A673 (cell line): ENCODE measurements at places on chromosomes 2 and 18. TPM values are rescaled to one million over a fixed set of nuclear protein-coding genes. Genes with fewer than 3 reads are reported as not detected.

Gene VAMP5
- total RNA-seq, result 2.1 and 3.8 TPM in 2 replicates

Gene RND3
- 10.2 and 15.0 TPM in 2 replicates for total RNA-seq

Gene CRYBA2
- 1.1 and 1.3 TPM in 2 replicates for total RNA-seq

Gene PLCD4
- 0.24 and 0.39 TPM in 2 replicates for total RNA-seq

Gene SCTR
- total RNA-seq, result 0.50 TPM in 1 of 2 replicates, not detected in the other

Gene PRKAG3
- not detected in 2 replicates for total RNA-seq

Gene GPAT2
- total RNA-seq, result not detected in 2 replicates

Gene SKA1
- 37.3 and 41.8 TPM in 2 replicates for total RNA-seq

Gene ABCB11
- 0.07 TPM in 1 of 2 replicates, not detected in the other for total RNA-seq

Gene FTCDNL1
- total RNA-seq, result 0.88 and 1.0 TPM in 2 replicates

Gene TGFA
- 0.13 TPM in 1 of 2 replicates, not detected in the other for total RNA-seq

Gene RBM44
- 0.95 and 1.4 TPM in 2 replicates for total RNA-seq

Gene SRD5A2
- total RNA-seq, result not detected in 2 replicates

Gene ADAM23
- total RNA-seq, result 0.21 and 0.44 TPM in 2 replicates

Gene GPR75
- total RNA-seq, result 4.8 and 5.3 TPM in 2 replicates

Gene PSTPIP2
- total RNA-seq, result 5.7 and 6.3 TPM in 2 replicates

Gene VWA3B
- total RNA-seq, result not detected in 2 replicates

Gene CCDC195
- total RNA-seq, result not detected in 2 replicates

Gene CKAP2L
- total RNA-seq, result 48.1 and 49.6 TPM in 2 replicates

Gene INPP5D
- 2.3 and 3.0 TPM in 2 replicates for total RNA-seq

Gene ECEL1
- 0.19 and 0.52 TPM in 2 replicates for total RNA-seq

Gene FBXO48
- 2.0 and 2.6 TPM in 2 replicates for total RNA-seq

Gene IL1R2
- not detected in 2 replicates for total RNA-seq

Gene SP5
- not detected in 2 replicates for total RNA-seq

Gene XIRP2
- total RNA-seq, result 0.04 and 0.17 TPM in 2 replicates

Gene ANKRD36
- total RNA-seq, result 19.6 and 23.8 TPM in 2 replicates

Gene UGT1A10
- not detected in 2 replicates for total RNA-seq

Gene ST6GAL2
- 0.56 and 0.66 TPM in 2 replicates for total RNA-seq

Gene TOGARAM2
- 0.31 and 0.75 TPM in 2 replicates for total RNA-seq

Gene POTEJ
- not detected in 2 replicates for total RNA-seq

Gene PARD6G
- 7.9 and 10.2 TPM in 2 replicates for total RNA-seq

Gene THADA
- total RNA-seq, result 35.1 and 39.7 TPM in 2 replicates

Gene CXCR1
- total RNA-seq, result not detected in 2 replicates

Gene TMEM37
- 13.8 and 15.4 TPM in 2 replicates for total RNA-seq
